HEK293T (cell line): ENCODE measurements at places on chromosomes 3 and 15.

GRCh38 chr15:87793725-87794124 is 462.8 kb downstream of the NTRK3 start:
- DNase-seq, result no peak

GRCh38 chr15:50119063-50120040 is at the start of gene ATP8B4:
TSS of gene ATP8B4 (minus strand) at chr15:50119233. CDS start at chr15:50106966, 12,267 bp downstream.
- no peak for DNase-seq

GRCh38 chr3:70952033-70952747 is 631.3 kb downstream of the FOXP1 start:
- DNase-seq, result no peak

- DNase-seq, result no peak
Measured at GRCh38 chr3:172444821-172445220, 3.4 kb downstream of the GHSR start.

- DNase-seq, result no peak
Measured at GRCh38 chr3:45506751-45507391, 87.7 kb upstream of the LIMD1 start.

DNA sequence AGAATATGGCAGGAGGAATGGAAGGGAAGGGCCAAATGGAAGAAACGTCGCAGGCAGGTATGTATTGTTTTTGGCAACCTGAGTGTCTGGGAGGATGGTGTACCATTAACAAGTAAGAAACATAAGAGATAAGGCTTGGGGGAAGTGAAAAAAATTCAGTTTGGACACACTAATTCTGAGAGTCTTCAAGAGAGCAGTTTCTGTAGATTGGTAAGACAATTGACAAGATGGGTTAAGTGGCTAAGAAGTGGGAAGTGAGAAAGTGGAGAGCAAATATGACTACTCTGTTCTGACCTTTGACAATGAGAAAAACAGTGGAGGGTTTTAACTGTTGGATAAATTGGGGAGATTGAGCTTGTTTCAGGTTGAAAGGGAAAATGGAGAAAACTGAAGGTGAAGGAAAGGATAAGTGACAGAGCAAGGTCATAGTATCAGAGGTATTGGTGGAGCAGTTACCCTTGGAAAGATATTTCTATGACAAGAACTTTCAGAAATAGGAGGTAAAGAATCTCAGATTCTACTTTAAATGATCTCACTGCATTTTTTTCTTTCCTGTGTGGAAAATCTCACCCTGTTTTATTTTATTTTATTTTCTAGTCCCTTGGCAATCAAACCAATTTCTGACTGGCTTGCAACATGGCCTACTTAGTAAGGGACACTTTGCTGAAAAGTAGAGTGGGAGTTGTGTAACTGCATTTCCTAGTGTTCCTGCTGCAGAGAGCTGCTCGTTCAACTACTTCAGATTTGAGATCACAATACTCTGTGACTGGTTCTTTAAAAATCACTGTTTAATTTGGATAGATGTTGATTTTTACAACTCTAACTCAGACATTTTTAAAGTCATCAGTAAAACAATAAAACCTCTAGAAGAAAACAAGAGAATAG is 23.1 kb upstream of the GABPB1 start:
- DNase-seq, result no peak

- DNase-seq, result no peak
Measured at GRCh38 chr3:184659797-184660301, 52.0 kb downstream of the MAGEF1 start.

- no peak for DNase-seq
Measured at GRCh38 chr15:82969353-82969752, 16.7 kb upstream of the RAMAC start.

DNA sequence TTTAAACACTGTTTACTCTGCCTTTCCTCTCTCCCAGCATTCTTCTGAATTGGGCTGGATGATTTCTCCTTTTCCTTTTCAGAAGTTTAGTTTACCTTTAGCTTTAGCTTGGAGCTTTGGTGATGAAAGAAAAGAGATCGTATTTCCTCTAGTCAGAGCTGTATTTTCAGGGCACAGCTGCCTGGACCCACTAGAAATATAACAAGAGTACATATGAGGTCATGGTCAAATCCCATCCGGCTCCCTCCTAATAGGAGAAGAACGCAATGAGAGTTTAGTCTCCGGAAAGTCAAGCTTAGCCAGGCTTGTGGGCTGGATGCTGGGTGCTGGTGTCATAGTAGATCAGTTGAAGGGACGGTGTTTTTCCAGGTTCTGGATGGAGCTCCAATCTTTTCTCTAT is 177.1 kb upstream of the PFN2 start:
- no peak for DNase-seq

DNA sequence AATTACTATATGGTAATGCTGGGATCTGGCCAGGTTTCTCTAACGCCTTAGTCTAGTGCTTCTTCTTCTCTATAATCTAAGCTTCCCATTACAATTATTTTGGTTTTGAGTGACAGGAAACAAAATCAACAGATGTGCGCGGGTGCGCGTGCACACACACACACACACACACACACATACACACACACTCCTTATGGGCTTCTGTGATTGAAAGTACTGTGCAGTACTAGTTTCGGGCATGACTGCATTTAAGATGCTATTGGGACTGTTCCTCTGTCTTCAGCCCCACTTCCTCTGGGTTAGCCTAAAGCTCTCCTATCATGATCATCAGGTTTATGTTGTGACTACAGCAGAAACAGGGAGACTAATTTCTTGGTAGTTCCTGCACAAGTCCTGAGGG is 32.2 kb downstream of the EPHB1 start:
- DNase-seq, result no peak

GRCh38 chr3:159608311-159608710 is 380.3 kb upstream of the IL12A start:
- no peak for DNase-seq

- DNase-seq, result no peak
Measured at GRCh38 chr3:63456901-63457300, 178.8 kb downstream of the SYNPR start.

DNA sequence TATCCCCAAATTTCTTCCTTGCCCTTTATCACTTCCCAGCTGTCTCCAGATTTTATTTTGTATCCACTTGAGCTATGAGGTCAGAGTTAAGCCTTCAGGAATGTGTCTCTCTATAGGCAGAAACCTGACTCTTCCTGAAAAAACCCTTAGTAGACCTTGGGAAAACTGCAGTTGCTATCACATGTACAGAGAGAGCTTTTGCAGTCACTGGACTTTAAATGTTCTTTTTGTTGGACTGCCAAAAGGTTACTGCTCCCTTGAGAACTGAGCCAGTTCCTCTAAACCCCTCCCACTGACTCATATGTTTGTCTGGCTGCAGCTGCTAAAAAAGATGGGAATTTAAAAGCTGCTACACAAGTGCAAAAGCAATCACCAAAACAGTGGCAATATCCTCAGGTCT is 169.1 kb upstream of the CCDC54 start:
- peak; percentile 55 for DNase-seq

- no peak for DNase-seq
Measured at GRCh38 chr3:131795390-131796090, 239.3 kb downstream of the CPNE4 start.

GRCh38 chr15:61889706-61890105 is 170.5 kb downstream of the VPS13C start:
- DNase-seq, result no peak

GRCh38 chr3:24623657-24624056 is 129.0 kb upstream of the THRB start:
- no peak for DNase-seq

- DNase-seq, result no peak
Measured at GRCh38 chr3:126158912-126159454, 21.4 kb downstream of the ALDH1L1 start.

- DNase-seq, result no peak
Measured at GRCh38 chr15:29135309-29135657, 134.3 kb downstream of the NSMCE3 start.

- DNase-seq, result peak; percentile 15
Measured at GRCh38 chr15:37995461-37996347, 61.3 kb downstream of the TMCO5A start.

- DNase-seq, result no peak
Measured at GRCh38 chr3:45884368-45885201, 1.8 kb upstream of the CCR9 start.

DNA sequence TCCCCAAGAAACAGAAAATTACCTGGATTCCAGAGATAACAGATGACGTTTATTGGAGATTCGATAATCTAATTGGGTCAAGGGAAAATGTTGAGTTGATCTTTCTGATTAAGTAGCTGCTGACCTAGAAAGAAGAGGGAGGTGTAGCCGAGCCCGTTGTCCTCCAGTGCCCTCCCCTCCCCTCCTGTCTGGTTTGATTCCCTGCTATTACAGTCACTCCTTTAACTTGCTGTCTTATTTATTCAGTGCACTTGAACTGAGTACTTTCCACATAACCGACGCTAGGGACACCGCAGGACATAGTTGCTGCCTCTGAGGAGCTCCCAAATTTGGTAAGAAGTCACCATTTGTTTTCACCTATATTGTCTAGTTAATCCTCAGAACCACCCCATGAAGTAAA is 103.7 kb downstream of the AQP9 start:
- peak; percentile 22 for DNase-seq

- DNase-seq, result no peak
Measured at GRCh38 chr3:153602801-153603200, 440.8 kb downstream of the RAP2B start.

DNA sequence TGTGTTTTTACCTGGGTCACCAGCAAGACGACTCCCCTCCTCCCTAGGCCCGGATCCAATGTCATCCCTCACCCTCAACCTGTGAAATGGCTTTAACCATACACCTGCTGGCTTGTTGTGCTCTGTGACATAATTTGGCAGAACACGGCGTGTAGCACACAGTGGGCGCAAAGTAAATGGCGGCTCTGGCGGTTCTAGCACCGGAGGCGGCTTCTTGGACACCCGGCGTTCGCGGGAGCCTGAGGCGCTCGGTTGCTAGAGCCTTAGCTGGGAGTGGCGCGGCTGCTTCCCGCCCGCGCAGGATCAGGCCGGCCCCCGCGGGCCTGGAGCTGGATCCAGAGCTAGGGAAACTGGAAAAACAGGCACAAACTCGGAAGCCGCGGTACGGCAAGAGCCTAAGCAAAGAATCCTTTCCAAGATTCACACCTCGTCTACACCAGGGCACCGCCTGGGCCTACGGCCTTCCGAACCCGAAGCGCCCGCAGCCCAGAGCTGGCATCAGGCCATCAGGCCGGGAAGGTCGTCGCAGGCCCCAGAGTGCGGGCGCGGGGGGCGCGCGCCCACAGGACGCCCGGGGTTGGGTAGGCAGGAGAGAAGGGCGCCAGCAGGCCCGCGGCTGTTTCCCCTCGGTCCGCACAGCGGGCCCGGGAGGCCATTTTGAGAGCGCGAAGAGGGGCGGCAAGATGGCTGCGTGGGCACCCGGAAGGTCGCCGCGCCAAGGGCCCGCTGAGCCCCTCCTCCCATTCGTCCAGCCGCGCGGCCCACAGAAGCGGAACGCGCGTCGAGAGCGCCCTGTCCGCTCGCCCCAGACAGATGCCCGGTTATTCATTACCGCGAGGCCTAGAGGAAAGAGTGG is 43.9 kb upstream of the POLG start:
- no peak for DNase-seq

DNA sequence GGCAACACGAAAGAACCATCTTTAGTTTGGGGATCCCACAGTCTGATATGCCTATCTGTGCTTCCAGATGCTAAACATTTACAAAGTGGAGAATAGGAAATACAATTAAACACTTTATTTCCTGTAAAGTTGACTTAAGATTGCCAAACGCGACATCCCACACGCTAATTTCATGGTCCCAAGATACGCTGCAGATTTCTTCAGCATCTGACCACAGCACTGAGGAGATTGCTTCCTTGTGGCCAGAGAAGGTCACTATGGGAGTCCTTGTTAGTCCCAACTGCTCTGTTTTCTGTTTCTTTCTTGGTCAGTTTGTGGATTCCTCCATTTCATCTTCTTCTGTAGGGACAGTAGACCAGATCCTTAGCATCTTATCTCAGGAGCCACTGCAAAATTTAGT is 43.3 kb downstream of the ASB7 start:
- no peak for DNase-seq

DNA sequence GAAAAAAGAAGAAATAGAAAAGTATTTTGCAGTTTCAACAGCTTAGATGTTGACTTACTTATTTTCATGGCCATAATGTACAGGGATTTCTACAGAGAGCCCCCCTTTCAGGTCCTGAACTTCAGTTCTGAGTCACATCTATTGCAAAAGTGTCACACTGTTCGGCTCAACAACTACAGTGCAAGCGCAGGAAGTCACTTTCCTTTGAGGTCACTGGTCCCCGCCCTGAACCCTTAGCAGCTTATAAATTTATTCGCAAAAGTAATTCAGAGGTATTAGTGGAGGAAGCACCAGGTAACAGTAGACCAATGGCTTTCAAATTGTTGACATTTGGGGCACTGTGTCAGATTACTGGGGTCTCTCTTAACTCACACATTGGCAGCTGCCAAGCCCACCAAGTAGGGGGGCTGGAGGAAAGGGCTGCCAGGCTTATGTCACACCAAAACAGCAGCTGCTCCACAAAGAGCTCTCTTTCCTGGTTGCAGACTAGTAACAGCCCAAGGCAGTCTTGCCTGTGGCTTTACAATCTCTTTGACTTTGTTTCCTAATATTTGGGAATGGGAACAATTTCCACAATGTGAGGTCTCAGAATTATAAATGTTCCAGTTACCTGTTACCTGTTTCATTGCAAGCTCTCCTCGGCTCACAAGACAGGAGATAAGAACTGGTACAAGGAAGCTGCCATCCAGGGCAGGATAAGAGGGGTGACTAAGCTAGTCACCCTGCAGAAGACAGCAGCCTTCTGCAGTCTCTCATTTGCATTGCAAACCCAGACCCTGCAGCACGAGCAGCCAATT is 130.2 kb upstream of the STRIT1 start:
- no peak for DNase-seq

DNA sequence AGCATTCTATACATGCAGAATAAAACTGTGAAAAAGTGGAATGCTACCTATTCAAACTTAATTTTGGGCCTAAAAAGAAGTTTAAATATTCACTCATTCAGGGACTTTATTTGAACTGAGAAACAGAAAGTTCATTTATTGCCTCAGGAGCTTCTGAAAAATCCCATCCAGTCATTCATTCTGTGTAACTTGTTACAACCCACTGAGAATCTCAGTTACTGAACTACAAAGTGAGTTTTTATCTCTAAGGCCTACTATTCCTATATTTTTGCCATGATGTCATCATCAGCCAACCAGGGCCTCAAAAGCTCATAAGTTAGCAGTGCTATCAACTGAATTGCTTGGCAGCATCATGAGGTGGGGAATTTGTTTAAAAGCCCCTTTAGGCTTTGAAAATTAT is 98.0 kb upstream of the BOC start:
- no peak for DNase-seq

- no peak for DNase-seq
Measured at GRCh38 chr3:43379343-43379742, 93.0 kb downstream of the SNRK start.
